HFF-Myc (cell line): ENCODE measurements at places on chromosomes 13 and 19.

- DNase-seq, result no peak
Measured at GRCh38 chr19:45972081-45972946, 1.4 kb downstream of the NOVA2 start.

DNA sequence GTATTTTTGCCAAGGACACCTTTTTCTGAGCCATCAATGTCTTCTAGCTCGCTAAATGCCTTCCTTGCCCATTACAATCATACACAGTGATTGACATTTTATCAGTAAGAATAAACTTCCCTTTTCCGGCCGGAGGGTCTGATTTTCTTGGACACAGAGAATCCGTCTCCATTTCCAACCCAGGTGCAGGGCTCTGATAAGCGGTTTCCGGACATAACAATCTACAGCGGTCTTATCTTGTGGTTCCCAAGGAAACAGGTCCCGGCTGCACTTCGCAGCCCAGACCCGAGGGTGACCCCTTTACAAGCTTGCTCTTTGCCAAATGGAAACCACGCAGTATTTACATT lies 5.1 kb upstream of the ZNF77 start:
- DNase-seq, result no peak

- no peak for DNase-seq
Measured at GRCh38 chr13:112651750-112652511, 37.9 kb upstream of the ATP11A start.

DNA sequence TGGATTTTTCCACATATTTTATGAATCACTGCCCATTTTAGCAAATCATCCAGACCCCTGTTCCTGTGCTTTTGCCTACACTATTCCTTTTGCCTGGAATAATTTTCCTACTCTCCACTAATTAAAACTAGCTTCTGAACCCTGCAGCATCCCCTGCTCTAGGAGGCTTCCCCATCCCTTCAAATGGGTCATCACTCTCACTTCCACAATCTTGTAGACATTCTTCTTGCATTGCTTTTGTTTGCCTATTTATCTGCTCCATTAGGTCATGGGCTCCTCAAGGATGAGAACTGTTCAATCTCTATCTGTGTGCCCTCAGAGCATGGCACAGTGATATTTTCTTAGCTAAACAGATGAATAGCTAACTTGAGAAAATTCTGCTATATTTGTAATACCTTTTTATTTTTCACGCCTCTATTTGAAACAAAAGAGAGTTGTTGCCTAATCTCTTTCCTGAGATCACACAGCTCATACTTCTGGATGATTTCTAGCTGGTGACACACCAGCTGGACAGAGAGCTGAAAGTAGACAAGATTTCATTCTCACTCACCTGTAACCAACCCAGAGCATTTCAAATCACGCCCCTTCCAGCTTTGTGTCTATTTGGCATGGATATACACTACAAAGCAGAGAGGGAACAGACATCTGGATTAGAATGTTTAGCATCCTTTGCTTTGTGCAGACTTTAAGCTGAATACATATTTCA lies 466.0 kb downstream of the FOXO1 start:
- no peak for DNase-seq

GRCh38 chr19:38057959-38058690 lies 151.1 kb downstream of the SIPA1L3 start:
- DNase-seq, result no peak
